Activated naive CD4-positive, alpha-beta T cell treated with anti-CD3 and anti-CD28 coated beads for 36 hours (primary cell): ENCODE measurements at places on chromosomes 12 and 14.

DNA sequence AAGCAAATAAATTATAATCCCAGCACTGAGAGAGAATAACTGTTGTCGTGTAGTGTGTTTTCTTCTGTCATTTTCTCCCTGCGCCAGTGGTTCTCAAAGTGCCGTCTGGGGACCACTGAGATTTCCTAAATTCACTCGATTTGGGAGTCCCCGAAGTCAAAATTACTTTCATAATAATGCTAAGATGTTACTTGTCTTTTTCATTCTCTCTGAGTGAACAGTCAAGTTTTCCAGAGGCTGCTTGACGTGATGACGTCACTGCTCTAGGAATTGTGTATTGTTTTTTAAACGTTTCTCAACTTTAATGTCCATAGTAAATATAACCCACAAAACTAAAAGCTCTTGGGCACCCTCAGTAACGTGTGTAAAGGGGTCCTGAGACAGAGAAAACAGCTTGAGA, 796 bp upstream of the POP5 start:
- peak; percentile 25 for DNase-seq

DNA sequence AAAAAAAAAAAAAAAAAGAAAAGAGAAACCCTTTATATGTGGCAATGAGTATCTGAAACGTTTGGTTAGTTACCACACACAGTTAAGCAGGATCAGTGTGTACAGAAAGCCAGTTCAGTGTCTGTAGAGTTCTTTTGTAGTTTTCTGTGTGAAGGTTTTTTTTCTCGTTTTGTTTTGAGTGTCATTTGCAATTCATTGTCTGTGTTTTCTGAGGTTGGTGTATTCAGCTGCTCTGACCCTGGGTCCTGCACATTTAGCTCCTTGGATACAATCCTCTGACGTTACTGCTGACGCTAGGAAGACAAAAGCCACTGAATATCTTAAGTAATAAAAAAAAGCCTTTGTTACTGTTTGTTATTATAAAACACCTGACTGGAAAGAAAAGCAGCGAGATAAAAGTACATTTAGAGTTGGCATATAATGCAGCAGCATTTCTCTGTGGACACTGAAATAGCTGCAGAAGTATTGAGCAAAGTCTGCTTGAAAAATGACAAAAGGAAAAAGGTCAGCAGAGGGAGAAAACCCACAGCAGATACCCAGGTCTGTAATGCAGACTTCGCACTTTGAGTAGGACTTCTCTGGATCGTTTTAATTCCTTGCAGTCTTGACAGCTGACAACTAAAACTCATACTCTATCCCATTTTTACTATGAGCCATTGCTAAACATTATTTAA, 89.0 kb downstream of the POLR3B start:
- DNase-seq: no peak

DNA sequence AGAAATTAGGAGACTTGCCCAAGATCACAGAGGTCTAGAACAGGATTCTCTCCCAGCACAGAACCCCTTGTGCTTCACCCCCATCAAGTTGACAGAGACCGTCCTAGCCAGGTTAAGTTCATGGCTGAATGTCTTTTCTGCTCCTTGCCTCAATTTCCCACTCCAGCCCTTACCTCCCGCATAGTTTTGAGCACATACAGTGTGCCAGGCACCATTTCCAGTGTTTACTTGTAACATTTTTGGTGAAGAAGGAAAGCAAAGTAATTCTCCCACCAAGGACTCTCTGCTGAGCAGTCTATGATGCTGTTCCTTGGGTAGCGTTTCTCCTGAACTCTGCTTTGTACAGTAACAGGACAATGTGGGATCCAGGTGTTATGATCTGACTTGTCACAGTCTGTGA, 1.2 kb downstream of the ABHD4 start:
- no peak for DNase-seq

GRCh38 chr12:4566474-4566873, 4.5 kb downstream of the DYRK4 start:
- DNase-seq: no peak

DNA sequence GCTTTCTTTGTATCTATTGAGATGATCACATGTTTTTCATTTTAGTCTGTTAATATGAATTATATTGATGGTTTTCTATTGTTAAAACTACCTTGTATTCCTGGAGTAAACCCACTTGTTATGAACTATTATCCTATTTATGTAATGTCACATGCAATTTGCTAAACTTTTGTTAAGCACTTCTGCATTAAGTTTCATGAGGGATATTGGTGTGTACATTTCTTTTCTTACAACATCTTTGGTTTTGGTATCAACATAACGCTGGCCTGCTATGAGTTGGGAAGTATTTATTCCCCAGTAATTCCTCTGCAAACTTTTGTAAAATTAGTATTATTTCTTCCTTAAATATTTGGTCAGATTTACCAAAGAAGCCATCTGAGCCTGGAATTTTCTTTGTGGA, 46.5 kb upstream of the AMIGO2 start:
- DNase-seq: no peak

GRCh38 chr12:106845902-106846301, 71.4 kb downstream of the RIC8B start:
- no peak for DNase-seq

DNA sequence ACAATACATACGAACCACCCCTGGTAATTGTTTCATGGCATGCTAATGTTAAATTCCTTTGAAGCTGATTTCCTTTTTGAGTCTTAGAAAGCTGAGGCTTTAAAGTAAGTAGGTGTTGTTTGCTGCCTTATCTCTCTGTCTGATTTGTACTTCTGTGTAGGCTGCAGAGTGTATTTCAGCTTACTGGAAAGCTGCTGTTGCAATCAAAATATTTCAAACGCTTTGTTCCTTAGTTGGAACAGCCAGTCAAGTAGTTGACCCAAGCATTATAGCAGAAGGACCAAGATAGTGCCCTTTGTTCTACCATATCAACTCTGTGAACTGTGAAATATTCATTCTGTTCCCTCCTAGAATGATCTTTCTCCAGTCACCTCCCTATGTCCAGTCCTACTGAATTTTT, 3.1 kb downstream of the PKP2 start:
- DNase-seq: no peak
